ENCODE measurements at places on chromosomes 7 and 10.

GRCh38 chr10:48241332-48241731 lies 33.2 kb downstream of the FRMPD2 start:
- DNase-seq = no peak

GRCh38 chr7:49527182-49527581 lies 246.3 kb upstream of the VWC2 start:
- DNase-seq = no peak

DNA sequence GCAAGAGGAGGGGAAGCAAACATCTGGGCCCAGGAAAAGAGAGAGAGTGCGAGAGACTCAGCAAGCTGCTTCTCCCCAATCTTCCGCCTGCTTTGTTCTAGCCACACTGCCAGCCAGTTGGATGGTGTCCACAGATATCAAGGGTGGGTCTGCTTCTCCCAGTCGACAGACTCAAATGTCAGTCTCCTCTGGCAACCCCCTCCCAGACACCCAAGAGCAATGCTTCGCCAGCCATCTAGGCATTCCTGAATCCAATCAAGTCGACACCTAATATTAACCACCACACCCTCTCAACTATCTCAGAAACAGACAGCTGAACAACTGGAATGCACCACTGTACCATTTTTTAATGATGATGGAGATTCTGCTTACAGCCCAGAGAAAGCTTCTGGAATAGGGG lies 57.1 kb downstream of the FAM107B start:
- DNase-seq = no peak

DNA sequence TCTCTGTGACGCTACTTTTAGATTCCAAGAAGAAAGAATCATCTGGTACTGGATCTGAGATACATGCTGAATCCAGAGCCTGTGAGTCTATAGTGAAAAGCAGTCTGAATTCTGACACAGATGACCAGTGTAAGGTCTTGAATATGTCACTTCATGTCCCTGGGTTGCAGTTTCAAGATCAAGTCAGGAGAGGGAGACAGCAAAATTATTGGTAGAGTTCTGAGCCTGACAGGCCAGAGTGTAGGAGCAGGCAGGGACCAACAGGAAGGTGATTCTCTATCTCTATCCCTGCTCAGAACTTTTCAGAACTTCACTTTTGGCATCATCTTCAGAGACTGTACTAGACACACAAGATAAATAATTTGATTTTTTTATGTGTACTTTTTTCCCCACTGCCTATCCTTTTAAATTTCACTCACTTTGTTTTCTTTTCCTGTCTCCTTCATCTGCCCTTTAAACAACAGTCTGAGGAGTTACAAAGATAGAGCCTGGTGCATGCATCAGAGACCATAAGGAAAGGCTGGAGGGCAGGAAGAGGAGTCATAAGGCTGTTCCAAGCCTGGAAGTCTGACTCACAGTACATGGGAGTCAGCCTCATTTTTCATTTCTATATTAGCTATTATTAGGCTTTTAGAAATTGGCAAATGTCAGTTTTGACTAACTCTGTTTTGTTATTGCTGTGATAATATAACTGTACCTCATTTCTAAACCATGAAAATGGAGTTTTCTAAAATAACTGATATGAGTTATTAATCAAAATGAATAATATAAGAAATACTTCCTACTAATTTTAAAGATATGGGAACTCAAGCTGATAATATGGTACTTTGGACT lies 120.2 kb upstream of the TMEM229A start:
- no peak for DNase-seq

- no peak for DNase-seq
Measured at GRCh38 chr10:6231146-6231545, 28.4 kb downstream of the PFKFB3 start.

DNA sequence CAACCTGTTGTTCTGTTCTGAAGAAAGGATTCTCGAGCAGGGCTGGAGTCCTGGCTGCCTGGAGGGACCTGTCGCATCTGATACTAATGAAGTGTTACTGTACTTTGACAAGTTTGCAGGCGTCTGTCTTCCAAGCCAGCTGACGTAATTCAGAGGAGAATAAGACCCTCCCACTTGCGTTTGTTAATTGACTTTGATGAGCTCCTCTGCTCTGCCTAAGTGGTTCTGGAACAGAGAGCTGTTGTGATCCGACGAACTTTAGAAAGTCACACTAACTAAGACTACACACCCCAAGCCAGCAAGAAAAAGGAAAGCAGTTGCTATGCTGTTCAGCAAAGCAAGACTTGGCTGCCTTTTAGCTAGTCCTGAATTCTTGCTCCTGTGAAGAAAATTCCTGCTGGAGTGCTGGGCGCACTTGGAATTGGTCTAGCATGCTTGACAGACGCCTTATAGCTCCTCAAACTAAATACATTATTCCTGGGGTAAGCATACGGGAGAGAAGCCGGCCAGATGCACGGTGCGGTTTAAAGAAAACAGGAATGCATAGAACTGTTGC lies 200.3 kb downstream of the CACNB2 start:
- no peak for DNase-seq

- DNase-seq = no peak
Measured at GRCh38 chr7:120278773-120279172, 5.8 kb downstream of the KCND2 start.

- no peak for DNase-seq
Measured at GRCh38 chr7:80923211-80923612, 4.4 kb upstream of the SEMA3C start.

GRCh38 chr10:35765066-35765527 lies 123.0 kb upstream of the FZD8 start:
- DNase-seq = no peak

- DNase-seq = no peak
Measured at GRCh38 chr10:505419-505818, 184.0 kb downstream of the DIP2C start.

DNA sequence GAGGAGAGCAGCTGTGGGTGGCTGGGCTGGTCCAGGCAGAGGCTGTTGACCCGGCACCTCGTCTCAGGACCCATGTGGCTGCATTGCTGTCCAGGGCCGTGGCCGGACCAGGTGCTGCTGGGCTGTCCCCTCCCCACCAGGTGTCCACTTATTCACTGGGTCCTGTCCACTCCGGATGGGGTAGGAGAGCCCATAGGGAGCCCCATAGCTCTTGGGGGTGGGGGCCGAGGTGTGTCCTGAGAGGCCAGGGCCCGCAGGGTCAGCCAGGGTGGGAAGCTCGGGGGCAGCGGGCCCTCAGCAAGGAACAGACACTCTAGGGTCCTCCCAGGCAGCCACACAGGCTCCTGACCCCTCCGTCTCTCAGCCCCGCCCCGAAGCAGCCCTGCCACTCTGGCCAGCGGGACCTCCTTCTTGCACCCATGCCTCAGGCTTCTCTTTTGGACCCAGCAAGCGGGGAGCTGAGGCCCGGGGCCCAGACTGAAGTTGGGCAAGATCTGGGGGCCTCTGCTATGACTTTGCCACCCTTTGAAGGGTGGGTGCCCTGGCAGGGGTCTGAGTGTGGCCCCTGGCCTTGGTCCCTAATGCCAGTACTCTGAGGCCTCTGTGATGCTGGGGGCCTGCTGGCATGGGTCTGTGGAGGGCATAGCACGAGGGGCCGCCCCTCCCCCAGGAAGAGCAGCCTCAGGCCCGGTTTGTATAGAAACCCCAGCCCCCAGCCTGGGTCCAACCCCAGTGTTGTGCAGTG lies 86.4 kb downstream of the NKX6-2 start:
- DNase-seq = no peak

- DNase-seq = peak; percentile 72
Measured at GRCh38 chr7:5396999-5397663, 26.5 kb downstream of the TNRC18 start.

GRCh38 chr10:49053053-49053997 lies 62.0 kb downstream of the VSTM4 start:
- no peak for DNase-seq

GRCh38 chr10:77419979-77420378 lies 217.6 kb downstream of the KCNMA1 start:
- DNase-seq = no peak

DNA sequence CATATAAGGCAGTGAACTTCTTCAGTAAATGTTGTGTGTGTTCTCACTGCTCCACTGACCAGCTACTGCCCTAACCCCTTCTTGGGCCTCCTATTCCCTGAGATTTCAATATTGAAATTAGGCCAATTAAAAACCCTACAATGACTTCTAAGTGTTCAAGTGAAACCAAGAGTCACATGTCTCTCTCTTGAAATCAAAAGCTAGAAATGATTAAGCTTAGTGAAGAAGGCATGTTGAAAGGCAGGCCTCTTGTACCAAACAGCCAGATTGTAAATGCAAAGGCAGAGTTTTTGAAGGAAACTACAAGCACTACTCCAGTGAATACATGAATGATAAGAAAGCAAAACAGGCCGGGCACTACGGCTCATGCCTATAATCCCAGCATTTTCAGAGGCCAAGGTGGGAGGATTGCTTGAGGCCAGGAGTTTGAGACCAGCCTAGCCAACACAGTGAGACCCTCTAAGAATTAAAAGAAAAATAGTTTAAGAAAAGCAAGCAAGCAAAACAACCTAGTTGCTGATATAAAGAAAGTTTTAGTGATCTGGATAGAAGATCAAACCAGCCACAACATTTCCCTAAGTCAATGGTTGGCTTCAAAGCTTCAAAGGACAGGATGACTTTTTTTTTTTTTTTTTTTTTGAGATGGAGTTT lies 22.3 kb downstream of the BRAF start:
- DNase-seq = no peak

DNA sequence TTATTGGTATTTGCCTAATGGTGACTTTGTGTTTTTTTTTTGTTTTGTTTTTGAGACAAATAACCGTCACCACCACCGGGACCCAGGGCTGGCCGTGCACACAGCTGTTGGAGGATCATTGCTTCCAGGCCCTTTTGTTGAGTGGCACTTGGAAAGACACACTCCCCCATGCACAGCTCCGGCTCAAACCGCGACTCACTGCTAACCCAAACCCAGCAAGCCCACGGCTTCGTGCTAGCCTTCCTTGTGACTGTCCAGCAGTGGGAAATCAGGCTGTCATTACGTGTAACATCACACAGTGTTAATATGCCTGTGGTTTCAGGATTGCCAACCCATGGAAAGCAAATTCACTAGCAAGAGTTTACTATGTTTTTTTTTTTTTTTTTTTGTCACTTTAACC lies 17.4 kb downstream of the BNIP3 start:
- DNase-seq = no peak

DNA sequence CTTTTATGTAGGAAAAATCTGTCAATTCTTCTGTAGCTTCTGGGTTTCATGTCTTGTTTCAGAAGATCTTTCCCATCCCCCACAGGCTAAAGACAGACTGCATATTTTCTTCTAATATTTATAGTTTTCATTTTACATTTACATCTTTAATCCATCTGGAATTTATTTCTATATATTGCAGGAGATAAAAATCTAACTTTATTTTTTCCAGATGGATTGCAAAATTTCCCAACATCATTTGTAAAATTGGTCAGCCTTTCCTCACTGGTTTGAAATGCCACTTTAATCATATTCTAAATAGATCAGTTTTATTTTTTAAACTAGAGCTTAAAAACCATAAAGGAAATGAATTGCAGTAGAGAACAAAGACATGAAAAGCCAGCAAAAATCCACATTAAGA lies 46.9 kb downstream of the TMEM26 start:
- DNase-seq = no peak

GRCh38 chr10:100970914-100971811 lies 1.9 kb downstream of the SEMA4G start:
- DNase-seq = no peak

DNA sequence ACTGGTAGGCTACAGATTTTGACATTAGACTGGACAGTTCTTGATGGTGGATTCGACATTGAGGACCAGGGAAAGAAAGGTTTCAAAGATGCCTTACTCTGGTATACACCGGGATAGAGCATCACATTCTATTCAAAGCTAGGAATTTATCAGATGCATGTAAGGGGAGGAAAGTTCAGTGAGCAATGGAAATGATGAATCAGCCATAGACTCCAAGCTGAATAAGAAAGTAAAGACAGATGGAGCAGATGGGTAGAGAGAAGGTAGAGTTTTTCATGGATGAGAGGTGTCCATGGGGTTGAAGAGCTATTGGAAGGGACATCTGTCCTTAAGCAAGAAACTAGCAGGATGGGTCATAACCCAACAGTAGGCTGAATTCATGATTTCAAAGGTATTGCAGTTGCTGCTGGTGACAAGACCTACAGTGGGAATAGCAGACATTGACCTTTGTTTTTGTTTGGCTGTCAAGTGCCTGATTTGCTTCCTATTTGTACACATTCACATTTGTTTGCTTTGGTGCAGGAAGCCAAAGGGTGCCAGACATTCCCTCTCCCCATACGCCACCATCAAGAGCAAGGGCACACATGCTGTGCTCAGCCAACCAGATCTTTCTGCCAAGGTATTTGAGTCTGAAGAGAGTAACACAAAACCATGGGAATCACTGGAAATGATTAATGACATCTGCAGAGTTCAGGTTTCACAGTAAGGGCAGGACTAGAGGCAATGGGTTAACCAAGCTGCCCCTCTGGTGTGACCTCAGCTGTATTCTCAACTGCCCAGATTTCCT lies 8.6 kb upstream of the CACUL1 start:
- DNase-seq = no peak

GRCh38 chr7:49523870-49524269 lies 249.6 kb upstream of the VWC2 start:
- no peak for DNase-seq

GRCh38 chr7:131570401-131570800 lies 14.0 kb upstream of the PODXL start:
- no peak for DNase-seq

DNA sequence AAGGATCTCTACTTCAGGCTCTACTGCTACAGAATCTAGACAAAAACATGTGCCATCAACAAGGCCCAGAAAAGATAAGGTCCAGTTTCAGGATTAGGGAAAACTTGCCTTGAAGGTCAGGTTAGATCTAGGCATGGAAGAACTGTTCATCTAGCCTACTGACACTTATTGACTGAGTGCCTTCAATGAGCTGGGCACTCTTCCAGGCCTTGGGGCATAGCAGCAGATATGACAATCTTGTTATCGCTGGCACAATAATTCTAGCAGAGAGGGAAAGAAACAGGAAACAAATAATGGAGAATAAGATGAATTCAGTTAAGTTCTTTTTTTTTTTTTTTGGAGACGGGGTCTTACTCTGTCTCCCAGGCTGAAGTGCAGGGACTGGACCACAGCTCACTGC lies 71.6 kb downstream of the ADCYAP1R1 start:
- no peak for DNase-seq

DNA sequence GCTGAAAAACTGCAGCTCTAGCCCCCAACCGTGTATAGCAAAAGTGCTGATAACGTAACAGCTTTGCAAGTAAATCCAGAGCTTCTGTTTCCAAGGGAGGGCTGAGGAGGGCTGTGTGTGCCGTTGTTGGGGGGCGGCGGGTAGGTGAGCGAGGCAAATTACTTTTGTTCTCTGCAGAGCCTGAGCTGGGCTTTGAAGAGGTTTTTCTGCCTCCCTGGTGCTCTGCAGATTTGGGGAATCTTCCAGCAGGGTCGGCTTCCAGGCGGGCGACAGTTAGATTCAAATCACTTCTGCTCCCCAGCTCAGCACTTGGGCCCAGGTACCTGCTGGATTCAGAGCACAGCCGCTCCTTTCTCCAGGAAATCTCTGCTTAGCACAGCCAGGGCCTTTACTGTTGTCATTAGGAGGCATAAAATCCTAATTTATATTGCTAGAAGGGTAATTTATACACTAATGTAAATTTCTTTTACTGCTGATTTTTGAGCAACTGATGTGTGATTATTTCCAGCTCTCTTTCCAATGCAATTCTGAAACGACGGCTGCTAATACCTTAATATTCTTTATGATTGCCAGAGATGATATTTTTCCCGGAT lies 442.4 kb downstream of the TYW1 start:
- no peak for DNase-seq
